ENCODE measurements at places on chromosomes 4 and X.

GRCh38 chr4:168636506-168637196, 139.8 kb downstream of the PALLD start:
- DNase-seq, result peak; percentile 44

- DNase-seq, result no peak
Observed at GRCh38 chr4:162010362-162010761, 153.4 kb downstream of the FSTL5 start.

DNA sequence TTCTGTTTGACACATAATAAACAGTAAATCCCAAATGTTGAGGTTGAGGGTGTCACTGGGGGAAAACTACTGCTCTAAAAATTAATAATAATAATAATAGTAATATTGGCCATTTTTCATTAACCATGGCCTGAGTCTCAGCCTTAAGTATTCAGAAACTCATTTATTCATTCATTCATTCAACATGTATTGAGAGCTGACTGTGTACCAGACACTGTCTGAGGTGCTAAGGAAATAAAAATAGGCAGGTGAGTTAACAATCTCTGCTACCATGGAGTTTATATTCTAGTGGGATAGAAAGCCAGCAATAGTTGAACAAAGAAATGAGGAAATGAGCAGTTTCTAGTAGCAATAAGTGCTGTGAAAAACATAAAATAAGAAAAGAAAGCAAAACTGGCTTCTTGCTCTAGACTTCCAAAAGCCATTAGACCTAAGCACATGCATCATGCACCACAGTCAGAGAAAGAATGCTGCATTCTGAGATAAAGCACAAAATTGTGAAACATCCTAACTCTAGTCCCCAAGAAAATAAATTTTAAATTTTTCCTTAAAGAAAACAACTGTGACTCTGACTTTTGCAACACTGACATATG, 278.7 kb downstream of the RCHY1 start:
- no peak for DNase-seq

GRCh38 chr4:7421356-7422150, 13.2 kb downstream of the PSAPL1 start:
- DNase-seq, result no peak

DNA sequence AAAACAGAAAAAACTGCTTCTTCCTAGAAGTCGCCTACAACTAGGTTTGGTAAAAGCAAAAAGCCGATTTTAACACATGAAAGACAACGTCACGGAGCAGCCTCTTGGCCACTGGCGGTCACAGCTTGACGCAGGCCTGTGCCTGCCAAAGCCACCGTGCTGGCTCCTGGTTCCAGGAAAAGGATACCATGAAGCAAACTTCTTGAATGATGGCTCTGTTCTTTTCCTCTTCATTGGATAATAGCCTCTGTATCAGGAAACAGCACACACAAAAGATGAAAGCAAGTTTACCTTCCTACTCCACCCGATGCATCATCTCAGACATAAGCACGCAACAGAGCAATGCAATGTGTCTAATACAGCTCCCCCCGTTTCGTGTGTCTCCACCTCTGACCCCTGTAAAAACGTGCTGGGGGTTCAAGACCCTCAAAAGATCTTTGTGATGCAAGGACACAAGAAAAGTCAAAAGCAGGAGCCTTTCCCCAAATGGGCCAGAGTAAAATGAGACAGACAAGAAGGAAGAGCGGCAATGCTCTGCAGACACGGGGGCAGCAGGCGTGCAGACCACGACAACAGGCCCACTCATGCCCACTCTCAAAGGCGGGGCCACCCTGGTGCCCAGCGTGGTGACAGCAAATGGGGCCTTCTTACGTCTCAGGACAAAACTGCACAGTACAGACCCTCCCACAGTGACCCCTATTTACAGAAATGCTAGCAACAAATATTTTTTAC, 19.4 kb downstream of the GAK start:
- no peak for DNase-seq

GRCh38 chr4:107115185-107115847, 79.2 kb upstream of the DKK2 start:
- no peak for DNase-seq

DNA sequence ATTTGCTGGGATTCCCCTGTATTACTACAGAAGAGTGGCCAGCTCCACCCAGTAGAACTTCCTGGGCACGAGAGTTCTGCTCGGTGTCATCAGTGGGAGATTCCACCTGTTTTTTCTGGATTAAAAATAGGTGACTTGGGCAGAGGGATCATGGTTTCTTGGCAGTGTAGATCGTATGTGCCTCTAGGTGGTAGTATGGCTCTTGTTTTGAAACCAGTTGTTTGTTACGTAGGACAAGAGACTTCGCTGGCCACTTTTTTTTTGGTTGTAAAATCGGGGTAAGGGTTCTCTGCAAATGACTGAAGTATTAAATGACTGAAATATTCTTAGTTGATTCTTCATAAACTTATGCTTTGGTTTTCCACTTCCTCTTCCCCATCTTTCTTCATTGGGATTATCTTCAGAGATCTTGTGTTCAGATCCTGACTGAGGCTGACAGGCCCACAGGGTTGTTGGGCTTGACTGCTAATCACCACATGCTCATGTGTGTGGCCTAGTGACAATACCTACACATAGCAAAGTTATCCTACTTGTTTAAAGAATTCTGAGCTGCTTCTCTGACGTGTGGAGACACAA, 43.8 kb upstream of the WDR1 start:
- DNase-seq, result no peak

DNA sequence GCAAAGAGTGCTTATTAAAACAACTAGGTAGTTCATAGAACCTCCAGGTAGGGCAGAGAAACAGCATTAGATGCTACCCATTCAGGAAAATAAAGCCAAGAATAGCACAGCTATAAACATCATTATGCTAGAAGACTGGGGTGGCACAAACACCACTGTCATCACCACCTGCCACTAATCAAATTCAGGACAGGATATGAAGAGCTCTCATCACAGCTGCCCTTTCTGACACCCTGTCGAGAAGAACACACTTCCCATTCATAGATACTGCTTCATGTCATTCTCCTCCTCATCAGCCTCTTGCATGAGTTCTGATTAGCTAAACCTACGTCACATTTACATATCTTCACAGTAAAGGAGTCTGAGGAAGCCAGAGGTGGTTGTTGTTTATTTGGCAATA, 692.3 kb upstream of the HS3ST1 start:
- DNase-seq, result no peak

DNA sequence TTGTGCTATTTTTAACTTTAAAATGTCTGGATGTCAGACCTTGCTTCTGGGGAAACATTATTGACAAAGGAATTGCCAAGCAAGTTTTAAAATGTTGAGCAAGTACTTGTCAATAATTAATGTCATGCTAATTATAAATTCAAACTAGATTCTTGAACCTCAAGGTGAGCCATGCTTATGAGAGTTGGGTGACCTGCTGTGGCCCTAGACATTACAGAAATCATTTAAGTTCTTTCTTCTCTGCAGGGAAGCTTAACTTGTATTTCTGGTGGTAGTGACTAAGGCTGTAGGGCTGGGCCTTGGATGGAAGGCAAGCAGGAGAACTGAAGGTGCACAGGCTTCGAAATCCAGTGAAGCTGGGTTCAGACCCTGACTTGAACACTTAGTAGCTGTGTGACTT, 14.8 kb upstream of the UCHL1 start:
- DNase-seq, result no peak

GRCh38 chr4:24853142-24853541, 57.8 kb downstream of the SOD3 start:
- DNase-seq, result no peak

- DNase-seq, result peak; percentile 12
Observed at GRCh38 chr4:140372751-140373327, 607 bp upstream of the SCOC start.

DNA sequence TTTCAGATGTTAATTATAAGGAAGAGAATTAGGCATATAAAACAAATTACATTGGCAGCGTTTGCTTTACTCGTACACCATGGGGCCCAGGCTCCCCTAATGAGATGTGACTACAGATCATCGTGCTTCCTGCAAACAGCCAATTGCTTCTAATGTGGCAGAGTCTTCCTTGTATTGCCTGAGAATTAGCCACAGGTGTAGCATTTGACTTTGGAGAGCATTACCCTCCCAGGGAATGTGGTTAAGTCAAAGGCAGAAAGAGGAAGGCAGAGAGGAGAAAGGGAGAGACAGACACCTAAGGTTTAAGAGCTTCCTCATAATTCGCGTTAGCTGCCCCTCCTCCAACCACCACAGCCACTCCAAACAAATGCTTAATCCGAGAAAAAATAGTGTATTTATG, 97.0 kb downstream of the MID1IP1 start:
- DNase-seq, result no peak

GRCh38 chrX:22389556-22390179, 117.0 kb downstream of the CBLL2 start:
- DNase-seq, result peak; percentile 26

GRCh38 chrX:82748906-82749505, 759.1 kb upstream of the POU3F4 start:
- DNase-seq, result no peak

- peak; percentile 56 for DNase-seq
Observed at GRCh38 chr4:3285558-3286334, 7.1 kb upstream of the RGS12 start.

DNA sequence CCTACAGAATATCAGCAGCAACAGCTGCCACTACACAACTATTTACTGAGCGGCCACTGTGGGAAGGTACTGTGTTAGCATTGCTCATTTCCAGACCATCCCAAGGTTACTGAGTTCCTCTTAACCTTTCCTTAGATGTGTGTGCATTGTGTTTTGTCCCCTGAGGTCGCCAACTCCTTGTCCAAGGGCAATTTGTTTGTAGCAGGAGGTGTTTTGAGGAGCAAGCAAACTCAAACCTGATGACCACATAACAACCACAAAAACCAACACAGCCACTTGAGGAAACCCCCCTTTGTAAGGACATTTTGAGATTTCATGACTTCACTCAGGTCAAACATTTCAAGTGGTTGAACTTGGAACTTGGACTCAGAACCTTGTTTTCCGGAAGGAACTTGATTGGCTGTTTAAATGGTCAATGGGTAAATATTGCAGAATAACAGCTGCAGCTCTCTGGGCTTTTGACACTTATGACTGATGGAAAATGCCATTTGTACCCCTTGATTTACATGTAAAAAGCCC, 122.3 kb downstream of the MID1IP1 start:
- no peak for DNase-seq

DNA sequence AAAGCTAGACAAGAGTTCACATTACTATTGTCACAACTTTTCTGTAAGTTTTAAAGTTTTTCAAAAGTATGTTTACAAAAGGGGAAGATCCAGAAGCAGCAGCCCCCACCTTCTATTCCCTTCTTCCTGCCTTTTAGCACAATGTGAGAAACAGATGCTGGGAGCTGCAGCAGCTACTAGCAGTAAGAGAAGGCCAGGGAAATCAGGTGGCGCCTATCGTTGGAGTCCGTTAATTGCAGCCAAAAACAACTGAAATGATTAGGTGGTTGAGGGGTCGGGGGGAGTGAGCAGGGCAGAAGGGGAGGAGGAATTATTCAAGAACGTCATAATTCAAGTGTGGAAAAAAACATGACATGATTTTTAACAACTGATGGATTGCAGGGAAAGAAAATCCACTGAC, 27.4 kb downstream of the FRYL start:
- DNase-seq, result no peak

DNA sequence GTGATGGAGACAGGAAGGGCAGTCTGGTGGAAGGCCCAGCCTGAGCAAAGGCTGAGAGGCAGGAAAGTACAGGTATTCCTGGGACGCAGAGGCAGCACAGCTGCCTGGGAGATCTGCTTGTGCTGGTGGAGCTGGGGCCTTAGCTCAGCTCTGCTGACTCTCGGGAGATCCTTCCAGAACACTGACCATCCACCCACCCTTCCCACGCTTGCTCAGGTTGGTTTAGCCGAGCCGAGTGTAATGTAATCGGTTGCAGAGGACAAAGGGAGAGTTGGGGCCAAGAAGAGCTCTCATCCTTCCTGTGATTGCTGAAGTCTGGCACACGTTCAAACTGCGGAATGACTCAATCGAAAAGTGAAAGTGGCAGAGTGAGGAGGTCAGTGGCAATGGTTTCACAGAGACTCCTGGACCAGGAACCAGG, 43.1 kb upstream of the GPR78 start:
- DNase-seq, result peak; percentile 80

GRCh38 chrX:68415316-68415715, 18.0 kb downstream of the OPHN1 start:
- DNase-seq, result peak; percentile 16

- DNase-seq, result no peak
Observed at GRCh38 chr4:71832049-71832448, 48.2 kb upstream of the GC start.

DNA sequence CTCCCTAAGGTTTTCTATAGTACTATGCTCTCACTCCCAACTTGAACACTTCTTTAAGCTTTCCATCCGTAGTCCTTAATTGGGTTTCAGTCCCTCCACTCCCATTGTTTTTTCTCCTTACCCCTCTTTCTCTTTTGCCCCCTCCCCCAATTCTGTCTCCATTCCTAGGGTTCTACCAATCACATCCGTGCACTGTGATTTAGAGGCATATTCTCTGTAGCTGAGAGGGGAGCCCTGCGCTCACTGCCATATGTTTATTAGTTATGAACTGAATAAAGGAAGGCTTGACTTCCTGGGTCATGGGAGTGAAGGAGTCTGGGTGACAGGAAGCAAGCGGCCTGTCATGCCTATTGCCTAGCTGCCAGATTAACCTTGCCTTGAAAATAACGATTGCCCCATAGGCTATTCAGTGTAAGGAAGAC, 471 bp downstream of the MCTS1 start:
- DNase-seq, result peak; percentile 28

- no peak for DNase-seq
Observed at GRCh38 chr4:3284734-3285557, 7.9 kb upstream of the RGS12 start.

DNA sequence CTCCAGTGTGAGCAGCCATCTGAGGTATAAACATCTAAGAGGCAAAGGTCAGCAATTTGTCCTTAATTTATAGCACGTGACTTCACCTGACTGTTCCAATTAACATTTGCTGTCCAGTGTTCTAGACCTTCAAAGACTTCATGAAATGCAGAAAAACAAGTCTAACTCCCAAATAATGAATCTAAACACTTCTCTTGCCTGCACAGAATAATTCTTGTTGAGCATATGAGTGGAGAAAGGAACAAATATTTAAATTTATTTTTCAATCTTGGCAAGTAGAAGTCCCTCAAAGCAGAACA, 12.0 kb downstream of the RFC1 start:
- no peak for DNase-seq

DNA sequence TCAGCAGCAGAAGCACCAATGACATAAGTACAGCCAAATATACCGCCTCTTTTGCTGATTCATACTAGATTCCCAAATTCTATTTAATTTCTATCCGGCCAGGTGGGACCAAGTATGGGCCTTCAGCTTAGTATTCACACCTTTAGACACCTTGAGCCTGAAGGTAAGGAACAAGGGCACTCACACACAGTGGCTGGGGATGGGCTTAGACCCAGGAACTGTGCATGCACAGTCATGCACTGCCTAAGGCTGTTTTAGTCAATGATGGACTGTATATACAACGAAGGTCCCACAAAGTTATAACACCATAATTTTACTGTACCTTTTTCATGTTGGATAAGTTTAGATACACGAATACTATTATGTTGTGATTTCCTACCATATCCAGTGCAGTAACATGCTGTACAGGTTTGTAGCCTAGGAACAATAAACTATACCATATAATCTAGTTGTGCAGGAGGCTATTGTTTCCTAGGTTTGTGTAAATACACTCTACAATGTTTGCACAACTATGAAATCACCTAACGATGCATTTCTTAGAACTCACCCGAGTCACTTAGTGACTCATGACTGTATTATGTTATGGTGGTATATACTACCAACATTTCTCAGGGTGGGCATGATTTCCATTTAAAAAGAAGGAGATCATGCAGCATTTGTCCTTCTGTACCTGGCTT, 9.7 kb upstream of the CLNK start:
- DNase-seq, result no peak

- DNase-seq, result no peak
Observed at GRCh38 chr4:168731706-168732414, 235.0 kb downstream of the PALLD start.
